ENCODE measurements at places on chromosomes 12 and 14.

GRCh38 chr12:13164921-13165616 is 31.5 kb upstream of the EMP1 start:
- no peak for DNase-seq

GRCh38 chr12:32292151-32292550 is 107.2 kb upstream of the FGD4 start:
- no peak for DNase-seq

DNA sequence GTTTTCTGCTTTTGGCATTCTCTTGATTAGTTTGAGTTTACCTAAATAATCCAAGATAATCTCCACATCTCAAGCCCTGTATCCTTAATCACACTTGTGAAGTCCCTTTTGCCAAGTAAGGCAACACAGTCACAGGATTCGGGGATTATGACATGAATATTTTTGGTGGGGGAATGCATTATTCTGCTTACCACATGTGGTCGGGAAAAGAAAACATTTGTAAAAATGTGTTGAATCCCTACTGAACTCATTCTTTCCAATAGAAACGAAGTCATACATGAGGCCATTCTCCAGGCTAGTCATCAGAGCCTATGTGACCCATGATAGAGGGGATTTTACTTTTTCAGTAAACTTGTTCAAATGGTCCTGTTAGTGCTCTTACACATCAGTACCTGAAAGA is 58.5 kb upstream of the PRICKLE1 start:
- no peak for DNase-seq

DNA sequence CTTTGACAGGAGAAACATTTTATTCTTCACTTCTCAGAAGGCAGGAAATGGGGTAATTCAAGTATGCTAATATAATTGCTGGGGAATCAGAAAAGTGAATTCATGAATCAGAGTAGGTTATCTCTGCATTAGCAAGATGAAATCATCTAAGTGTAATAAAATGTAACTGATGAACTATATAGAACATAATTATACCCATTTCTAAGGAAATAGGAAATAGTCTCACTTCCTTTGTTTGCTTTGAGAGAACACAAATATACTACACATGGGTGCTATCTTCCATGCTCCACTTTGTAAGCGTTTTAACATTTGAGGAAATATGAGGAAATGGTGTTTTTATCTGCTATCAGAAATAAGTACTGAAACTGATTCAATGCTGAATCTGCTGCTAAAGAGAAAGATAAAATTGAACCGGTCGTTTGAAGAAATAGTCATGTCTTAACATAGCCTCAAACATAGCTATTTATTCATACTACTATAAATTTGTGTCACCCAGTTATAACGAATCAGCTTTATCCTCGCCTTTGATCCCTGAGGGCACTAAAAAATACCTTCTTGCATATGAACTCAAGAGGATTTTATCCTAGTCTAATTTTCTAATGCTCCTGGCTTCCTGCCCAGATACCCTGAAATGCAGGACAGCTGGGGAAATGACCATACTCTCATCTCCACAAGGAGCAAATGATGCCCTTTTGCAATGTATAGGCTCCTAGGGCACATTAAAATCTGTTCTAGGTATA is 696.0 kb downstream of the C12orf50 start:
- DNase-seq, result no peak

- no peak for DNase-seq
Observed at GRCh38 chr12:114238808-114239207, 167.1 kb downstream of the TBX5 start.

GRCh38 chr12:53200107-53200457 is 7.0 kb downstream of the ITGB7 start:
- no peak for DNase-seq

DNA sequence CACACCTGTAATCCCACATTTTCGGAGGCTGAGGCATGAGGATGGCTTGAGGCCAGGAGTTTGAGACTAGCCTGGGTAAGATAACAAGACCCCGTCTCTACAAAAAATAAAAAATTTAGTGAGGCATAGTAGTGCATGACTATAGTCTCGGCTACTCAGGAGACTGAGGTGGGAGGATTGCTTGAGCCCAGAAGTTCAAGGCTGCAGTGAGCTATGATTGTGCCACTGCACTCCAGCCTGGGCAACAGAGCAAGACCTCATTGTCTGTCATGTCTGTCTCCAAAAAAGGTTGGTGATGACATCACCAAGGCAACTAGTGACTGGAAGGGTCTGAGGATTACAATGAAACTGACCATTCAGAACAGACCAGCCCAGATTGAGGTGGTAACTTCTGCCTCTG is 83.5 kb upstream of the COCH start:
- no peak for DNase-seq

- no peak for DNase-seq
Observed at GRCh38 chr14:72792051-72792788, 101.7 kb downstream of the DPF3 start.

- DNase-seq, result no peak
Observed at GRCh38 chr12:5188472-5188871, 144.8 kb downstream of the KCNA5 start.

- DNase-seq, result no peak
Observed at GRCh38 chr12:69655616-69656340, 43.3 kb downstream of the BEST3 start.

GRCh38 chr14:98919434-98919833 is 352.6 kb downstream of the BCL11B start:
- DNase-seq, result no peak

DNA sequence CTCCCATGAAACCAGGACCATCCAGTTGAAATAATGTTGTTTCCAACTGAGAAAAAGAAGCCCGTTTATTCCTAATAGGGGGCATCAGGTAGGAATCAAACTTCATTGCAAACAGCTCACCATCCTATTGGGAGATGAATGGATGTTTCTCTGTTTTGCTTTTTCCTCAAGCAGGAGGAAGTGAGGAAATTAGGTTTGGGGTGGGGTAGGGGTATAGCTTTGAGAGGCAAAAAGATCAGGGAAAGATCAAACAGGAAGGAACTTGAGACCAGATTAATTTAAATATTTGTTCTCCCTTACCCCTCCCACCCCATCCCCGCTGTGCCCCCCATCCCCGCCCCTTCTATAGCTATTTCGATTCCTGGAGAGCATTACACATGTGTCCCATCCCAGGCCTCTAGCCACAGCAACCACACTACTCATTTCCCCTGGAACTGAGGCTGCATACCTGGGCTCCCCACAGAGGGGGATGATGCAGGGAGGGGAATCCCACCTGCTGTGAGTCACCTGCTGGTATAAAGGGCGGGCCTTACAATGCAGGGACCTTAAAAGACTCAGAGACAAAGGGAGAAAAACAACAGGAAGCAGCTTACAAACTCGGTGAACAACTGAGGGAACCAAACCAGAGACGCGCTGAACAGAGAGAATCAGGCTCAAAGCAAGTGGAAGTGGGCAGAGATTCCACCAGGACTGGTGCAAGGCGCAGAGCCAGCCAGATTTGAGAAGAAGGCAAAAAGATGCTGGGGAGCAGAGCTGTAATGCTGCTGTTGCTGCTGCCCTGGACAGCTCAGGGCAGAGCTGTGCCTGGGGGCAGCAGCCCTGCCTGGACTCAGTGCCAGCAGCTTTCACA is at the start of gene IL23A:
IL23A (plus strand) TSS at position 577 of the 850 bp plus-strand sequence; CDS start at position 738, 161 bp downstream.
- no peak for DNase-seq

GRCh38 chr12:49089821-49090773 is 4.5 kb downstream of the DHH start:
- no peak for DNase-seq

DNA sequence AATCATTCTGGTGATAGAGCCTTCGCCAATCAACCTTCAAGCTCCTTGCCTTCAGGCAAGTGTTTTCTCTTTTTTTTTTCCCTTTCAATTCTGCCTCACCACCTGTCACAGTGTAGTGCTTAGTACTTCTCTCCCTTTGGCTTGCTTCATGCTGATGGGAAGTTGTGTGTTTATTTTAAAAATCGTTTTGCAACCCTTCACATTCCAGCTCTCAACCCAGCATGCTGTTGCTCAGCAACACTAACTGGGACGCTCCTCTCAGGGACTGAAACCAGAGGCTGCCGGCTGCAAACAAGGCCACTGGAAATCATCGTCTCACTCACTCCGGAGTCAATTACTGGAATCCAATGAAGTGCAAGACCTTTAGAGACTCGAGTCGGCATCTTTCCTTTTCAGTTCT is 342.7 kb downstream of the PRKD1 start:
- peak; percentile 4 for DNase-seq

DNA sequence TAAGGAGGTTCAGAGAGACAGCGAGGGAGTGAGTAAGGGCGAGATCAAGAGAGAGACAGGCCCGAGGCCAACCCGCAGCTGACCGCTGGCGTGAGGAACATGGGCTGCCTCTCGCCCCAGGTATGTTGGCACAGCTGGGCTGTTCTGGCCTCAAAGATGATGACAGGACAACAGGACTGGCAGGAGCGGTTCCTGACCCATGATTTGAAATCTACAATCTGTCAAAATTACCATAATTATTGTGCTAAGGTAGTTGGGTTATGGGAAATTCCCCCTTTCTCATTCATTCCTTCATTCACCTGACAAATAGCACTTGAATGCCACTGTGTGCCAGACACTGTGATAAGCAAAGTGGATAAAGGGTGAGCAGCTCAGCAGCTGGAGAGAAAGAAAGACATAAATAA is 5.1 kb upstream of the ENDOU start:
- DNase-seq, result no peak

- no peak for DNase-seq
Observed at GRCh38 chr12:132169376-132169775, 25.1 kb downstream of the NOC4L start.

GRCh38 chr12:13817131-13817530 is 164.3 kb downstream of the GRIN2B start:
- DNase-seq, result no peak

GRCh38 chr12:8948701-8949341 is 624 bp downstream of the M6PR start:
- DNase-seq, result no peak

DNA sequence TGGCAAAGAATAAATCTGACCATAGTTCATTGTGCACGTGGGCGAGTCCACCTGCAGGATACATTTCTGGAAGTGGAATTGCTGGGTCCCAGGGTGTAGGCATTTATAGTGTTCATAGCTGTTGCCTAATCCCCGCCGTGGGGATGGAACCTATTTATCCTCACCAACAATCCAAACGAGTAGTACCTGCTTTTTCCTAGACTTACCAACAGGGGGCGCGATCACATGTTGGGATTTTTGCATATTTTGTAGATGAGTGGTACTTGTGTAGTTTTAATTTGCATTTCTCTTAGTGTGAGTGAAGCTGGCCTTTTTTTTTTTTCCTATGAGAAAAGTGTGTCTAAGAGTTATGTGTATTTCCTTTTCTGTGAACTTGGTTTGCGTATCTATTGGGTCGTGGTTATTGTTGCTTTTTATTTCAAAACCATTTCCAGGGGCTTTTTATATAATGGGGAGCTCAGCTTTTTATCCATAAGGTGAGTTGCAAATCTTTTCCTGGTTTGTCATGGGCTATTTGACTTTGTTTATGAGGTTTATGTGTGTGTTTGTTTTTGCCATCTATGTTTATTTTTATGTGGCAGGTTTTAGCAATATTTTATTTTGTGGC is 67.2 kb downstream of the CCDC92 start:
- no peak for DNase-seq

DNA sequence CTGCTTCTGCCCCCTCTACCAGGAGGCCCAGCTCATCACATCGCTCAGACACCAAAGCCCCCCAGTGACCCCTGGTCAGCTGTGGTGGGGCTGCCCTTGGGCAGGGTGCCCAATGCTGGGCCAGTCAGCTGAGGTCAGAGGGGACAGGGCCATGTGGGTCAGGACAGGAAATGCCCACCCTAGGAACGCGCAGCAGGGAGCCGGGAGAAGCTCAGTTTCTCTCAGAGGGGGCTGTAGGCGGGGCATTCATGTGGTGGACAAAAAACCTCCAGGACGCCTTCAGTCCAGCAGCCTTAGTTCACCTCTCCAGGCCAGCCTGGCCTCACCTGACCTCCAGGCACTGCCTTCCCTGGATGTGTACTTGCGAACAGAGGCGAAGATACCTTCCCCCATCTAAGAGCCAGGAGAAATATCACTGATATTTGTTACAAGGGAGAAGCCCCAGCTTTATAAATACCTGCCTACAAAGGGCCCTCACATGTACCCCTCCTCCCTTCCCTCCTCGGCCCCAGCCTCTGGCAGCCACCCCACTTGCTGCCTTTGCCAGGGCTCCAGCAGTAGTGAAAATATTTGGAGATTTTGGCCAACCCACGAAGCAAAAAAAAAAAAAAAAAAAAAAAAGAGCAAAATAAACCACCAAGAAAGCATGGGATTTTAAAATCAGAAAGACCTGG is 41.9 kb upstream of the PLEKHG6 start:
- DNase-seq, result no peak

GRCh38 chr14:99158150-99158549 is 113.8 kb downstream of the BCL11B start:
- no peak for DNase-seq

DNA sequence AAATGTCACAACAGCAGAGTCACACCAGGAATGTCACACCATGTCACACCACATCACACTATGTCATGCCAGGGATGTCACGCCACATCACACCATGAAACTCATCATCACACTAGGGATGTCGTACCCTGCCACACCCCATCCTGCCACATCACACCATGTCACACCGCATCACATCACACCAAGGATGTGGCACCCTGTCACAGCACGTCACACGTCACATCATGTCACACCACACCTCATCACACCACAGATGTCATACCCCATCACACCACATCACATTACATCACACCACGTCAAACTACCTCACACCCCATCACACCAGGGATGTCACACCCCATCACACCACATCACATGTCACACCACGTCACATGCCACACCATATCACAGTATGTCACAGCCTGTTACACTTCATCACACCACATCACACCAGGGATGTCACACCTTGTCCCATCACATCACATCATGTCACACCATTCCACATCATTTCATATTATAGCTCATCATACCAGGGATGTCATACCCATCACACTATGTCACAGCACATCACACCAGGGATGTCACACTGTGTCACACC is 90.9 kb downstream of the TMEM121 start:
- DNase-seq, result no peak

DNA sequence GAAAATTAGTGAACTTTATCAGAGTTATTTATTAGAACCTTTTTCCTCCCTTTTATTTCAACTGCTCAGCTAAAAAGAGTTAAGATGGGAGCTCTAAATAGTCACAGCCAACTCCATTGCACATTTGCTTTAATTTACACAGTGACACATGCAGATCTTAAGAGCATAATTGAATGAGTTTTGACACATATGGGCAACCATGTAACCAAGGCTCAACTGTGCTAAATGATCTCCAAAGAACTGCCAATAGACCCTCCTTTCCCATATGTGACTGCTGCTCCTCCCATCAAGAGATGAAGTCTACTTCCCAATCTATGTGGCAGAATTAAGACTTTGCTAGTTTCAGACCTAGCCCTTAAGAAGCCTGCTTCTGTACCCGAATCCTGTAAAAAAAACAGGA is 960.0 kb downstream of the BCL11B start:
- DNase-seq, result no peak

DNA sequence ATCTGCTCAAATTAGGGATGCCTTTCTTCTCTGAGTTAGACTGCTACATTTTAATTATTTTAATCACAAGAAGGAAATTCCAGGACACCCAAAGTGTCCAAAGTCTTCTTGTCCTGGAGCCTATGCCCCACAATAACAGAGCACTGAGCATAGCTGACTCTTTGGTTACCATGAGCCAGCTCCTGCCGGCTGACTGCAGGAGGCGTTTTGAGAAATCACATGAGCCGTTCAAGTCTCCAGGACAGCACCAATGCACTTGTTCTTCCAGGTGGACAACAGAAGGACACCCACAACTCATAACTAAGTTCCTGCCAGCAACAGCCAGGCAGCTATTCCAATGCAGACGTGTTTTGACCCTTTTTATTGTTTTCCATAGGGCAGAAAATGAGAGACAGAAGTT is 46.0 kb upstream of the SRSF5 start:
- DNase-seq, result no peak

GRCh38 chr12:3012786-3013185 is 53.6 kb downstream of the TEAD4 start:
- DNase-seq, result no peak

Measured in iPS DF 6.9 (cell line).